Cerebellum (tissue), 4 donors: ENCODE measurements at places on chromosomes 6 and 20.

GRCh38 chr20:22686097-22686496 is 101.7 kb upstream of the FOXA2 start:
- no peak for DNase-seq

- no peak for DNase-seq
These were observed 218.2 kb downstream of the BMP7 start for GRCh38 chr20:57048027-57048869.

- no peak for DNase-seq
These were observed 200.5 kb upstream of the HSF2 start for GRCh38 chr6:122198922-122199321.

GRCh38 chr6:57109880-57110279 is 19.9 kb downstream of the ZNF451 start:
- DNase-seq: no peak

- no peak for DNase-seq
These were observed 452 bp upstream of the GATA5 start for GRCh38 chr20:62476056-62476838.

GRCh38 chr20:37343212-37343993 is 2.5 kb upstream of the SRC start:
- no peak for DNase-seq

DNA sequence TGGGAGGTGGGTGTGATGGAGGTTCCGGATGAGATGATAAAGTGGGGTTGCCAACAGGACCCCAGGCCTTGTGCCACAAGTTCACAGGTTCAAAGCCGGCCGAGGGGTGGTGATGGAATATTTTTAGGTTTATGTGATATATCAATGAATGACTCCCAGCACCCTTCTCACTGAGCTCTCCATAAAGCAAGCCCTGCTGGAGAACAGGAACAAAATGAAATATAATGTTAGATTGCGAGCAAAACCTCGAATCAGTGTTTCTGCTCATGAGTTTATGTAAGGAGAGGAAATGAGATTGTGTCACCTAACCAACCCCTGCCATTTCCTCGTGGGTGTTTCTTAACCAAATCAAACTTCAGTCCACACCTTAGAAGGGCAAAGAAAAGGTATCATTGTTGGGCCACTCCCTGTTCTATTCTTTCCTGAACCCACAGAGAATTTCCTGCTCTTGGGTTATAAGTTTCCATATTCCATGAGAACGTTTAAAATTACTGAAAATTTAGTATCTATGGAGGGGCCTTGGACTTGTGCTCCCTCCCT is 192.2 kb upstream of the EXOC2 start:
- DNase-seq: no peak

DNA sequence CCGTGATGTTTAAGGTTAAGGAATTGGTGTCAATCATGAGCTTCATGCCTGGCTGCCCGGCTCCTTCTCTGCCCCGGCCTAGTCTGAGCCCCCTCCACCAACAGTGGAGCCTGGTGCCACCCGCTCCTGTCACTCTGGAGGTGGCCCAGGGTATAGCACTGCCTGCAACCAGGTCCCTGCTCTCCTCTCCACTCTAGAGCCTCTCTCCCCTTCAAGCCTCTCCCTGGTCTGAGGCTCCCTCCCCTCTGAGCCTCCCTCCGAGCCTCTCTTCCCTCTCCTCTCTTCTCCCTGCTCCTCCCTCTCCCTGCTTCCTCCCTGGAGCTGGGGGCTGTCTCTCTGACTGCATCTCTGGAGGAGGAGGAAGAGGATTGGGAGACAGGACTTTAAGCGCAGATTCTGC is 31.3 kb upstream of the MRGBP start:
- DNase-seq: no peak

DNA sequence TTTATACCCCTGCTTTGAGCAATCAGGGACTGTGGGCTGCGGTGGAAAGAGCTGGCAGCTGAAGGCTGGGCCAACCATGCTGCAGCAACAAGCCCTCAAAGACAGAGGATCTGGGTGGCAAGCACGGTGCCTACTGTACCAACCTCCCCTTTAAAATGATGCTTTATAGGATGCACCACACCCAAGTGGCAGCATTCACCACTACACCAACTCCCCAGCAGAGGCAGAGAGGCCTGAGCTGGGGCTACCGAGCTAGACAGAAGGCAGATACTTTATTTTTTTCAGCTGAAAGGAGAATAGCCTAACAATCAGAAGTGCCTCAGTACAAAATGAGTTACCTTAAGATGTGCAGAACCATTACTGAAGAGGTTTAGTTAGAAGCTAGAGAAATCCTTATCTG is 31.4 kb downstream of the KIF16B start:
- DNase-seq: no peak

GRCh38 chr6:159879856-159880255 is 10.9 kb upstream of the MAS1 start:
- DNase-seq: no peak

- peak; percentile 48 for DNase-seq
These were observed 373.5 kb upstream of the BTBD3 start for GRCh38 chr20:11544029-11544678.

- no peak for DNase-seq
These were observed 105.8 kb upstream of the SUPT3H start for GRCh38 chr6:45483501-45483900.

- no peak for DNase-seq
These were observed 30.8 kb downstream of the SLC2A10 start for GRCh38 chr20:46740214-46740609.

DNA sequence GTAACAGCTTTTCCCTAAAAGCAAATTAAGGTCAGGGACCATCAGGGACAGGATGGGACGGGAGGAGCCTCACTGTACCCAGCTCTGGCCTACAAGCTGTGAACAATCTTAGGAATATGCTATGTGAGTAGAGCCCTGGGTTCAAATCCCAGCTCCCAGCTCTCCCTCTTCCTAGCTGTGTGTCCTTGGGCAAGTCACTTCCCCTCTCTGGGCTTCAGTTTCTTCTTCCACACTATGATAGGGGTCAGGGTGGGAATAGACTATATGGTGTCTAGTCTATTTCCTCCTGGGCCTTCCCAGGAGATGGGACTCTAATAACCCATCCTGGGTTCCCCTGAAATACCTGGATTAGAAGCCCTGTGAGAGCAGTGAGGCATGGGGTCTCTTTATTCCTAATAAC is 41.6 kb downstream of the CPNE5 start:
- no peak for DNase-seq

DNA sequence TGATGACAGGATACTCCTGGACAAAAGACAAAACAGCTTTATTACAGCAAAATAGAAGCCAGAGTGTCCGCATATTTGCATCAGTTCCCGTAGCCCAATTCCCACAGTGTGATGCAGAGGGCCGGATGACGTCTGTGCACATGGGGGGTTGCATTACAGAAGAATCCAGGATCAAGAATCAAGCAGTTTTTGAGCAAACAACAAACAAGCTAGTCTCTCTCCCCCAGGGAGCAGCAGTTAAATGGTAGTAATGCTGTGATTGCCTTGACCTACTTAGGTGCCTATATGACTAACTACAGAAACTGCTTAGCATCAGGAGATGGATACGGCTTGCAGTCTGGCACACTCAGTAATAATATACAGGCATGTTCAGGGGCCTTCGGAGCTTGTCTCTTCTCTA is 3.2 kb upstream of the SDHAF4 start:
- no peak for DNase-seq

GRCh38 chr6:170098428-170099170 is 192.3 kb downstream of the DLL1 start:
- no peak for DNase-seq

- DNase-seq: no peak
These were observed 409.6 kb upstream of the CHD6 start for GRCh38 chr20:42027746-42028268.

- DNase-seq: no peak
These were observed 31.6 kb upstream of the PXDC1 start for GRCh38 chr6:3782876-3783832.

GRCh38 chr6:436308-437036 is 44.9 kb downstream of the IRF4 start:
- DNase-seq: no peak

DNA sequence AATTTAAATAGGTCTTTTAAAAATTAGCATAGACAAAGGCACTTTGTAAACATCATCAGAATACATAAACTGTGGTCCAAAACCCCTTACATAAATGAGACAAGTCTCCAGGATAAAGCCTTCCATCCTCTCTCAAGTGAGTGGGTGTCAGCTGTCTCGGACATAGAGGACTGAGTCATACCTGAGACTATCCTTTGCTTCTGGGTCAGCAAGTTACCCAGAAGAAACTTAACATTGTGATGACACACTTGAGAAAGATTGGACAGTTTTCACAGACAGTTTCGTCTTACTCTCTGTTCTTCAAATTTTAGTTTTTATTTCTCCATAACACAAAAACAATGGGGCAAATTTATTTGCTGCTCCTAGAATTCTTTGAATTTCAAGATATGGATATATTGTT is 838.0 kb downstream of the DHX35 start:
- no peak for DNase-seq

- DNase-seq: no peak
These were observed 15.4 kb upstream of the IL22RA2 start for GRCh38 chr6:137188855-137189254.

DNA sequence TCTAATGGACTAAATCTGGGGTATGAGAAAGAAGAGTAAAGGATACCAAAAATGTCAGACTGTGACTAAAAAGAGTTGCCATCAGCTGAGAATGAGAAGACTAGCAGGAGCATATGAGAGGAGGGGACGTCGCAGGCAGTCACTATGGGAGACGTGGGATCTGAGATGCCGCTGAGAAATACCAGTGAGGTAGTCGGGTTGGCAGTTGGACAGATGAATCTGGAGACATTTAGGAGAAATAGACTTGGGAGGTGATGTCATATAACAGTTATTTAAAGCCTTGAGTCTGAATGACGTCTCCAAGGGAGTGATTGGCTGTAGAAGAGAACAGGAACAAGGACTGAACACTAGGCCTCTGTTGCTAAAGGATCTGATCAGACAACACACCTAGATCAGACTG is 51.5 kb upstream of the TRIM26 start:
- no peak for DNase-seq

DNA sequence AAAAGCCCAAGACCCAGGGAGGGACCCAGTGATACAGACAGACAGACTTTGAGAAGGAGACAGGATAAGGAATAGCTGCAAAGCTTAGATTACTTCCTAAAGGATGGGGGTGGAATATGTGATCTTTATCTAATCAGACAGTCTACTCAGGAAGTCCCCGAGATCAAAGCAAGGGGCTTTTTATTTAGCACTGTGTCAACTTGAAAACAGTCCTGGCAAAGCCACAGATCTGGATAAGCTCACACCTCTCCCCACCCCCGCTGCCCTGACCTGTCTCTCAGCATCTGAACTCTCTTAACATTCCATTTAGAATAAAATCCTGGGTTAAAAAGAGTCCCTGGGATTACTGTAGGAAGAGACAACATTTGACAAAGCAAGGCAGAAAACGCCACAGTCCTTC is 101.5 kb downstream of the ISM1 start:
- DNase-seq: no peak

GRCh38 chr20:57934007-57934805 is 224.4 kb upstream of the PMEPA1 start:
- no peak for DNase-seq

GRCh38 chr6:15257357-15258132 is 11.7 kb downstream of the JARID2 start:
- DNase-seq: no peak

- no peak for DNase-seq
These were observed 32.3 kb downstream of the IRF4 start for GRCh38 chr6:423799-424345.

DNA sequence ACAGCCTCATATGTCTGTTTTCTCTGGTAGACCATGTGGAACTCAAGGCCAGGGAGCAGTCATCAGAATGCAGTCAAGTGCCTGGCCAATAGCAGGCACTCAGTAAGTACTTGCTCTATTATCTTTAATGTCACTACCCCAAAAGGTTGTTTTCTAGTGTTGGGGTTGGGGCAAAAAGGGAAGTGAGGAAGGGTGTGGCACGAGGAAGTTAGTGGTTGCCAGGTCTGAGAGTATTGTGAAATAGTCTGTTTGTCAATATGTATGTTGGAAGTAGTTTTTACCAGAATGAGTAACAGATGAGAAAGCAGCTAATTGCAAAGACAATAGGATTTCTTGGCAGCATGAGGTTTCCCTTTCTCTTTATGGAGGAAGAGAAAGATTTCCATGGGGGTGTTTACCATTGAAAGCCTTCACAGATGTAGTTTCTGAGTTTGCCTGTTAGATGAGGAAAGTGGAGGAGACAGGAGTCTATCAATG is 59.5 kb upstream of the ARMH2 start:
- DNase-seq: no peak

DNA sequence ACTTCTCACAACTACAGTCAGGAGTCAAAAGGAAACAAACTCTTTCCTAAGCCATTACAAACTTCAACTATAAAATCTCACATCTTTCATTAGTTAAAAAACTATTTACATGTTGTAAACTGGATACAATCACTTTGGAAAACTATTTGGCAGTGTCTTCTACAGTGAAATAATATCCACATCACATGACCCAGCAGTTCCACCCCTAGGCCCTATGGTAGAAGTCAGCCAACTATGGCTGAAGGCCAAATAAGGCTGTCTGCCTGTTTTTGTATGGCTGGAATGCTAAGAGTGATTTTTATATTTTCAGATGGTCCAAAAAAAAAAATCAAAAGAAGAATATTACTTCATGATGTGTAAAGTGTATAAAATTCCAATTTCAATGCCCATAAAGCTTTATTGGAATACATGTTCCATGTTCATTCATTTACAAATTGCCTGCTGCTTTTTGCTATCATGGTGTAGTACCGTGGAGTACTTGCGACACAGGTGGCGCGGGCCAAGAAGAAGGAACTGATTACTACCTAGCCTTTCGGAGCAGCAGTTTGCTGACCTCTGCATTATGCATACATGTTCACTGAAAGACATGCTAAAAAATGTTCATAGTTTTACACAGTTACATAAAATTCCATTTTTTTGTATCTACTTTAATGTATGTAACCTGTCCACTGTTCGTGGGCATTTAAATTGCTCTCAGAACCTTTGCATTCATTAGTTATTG is 129.0 kb downstream of the KIF16B start:
- DNase-seq: no peak

- peak; percentile 3 for DNase-seq
These were observed 1.0 kb upstream of the XRN2 start for GRCh38 chr20:21301940-21302663.

DNA sequence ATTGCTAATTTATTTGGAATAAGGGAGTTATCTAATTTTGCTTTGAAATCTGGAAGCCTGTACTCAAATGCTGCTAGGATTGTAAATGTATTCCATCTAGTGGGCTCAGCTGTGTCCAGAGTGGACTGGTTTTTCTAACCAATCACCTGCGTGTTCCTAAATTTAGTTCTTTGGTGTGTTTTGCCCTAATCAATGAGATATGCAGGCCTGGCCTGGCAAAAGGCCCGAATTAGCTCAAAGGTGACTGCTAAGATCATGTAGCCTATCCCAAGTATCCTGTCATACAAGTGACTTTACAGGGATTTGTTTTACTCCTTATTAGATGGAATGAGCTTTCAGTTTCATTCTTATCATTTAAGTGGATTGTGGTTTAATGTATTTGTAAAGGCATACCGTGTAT is 51.3 kb upstream of the ARMC2 start:
- no peak for DNase-seq

- no peak for DNase-seq
These were observed 37.5 kb downstream of the FKBP5 start for GRCh38 chr6:35651244-35651643.

GRCh38 chr20:59566631-59567524 is 37.5 kb upstream of the PHACTR3 start:
- DNase-seq: no peak
